ENCODE measurements at places on chromosomes 16 and 17.

GRCh38 chr17:40645943-40646342 lies 1.7 kb downstream of the SMARCE1 start:
- no peak for DNase-seq

- no peak for DNase-seq
Measured at GRCh38 chr16:70589998-70590471, 56.3 kb upstream of the IL34 start.

DNA sequence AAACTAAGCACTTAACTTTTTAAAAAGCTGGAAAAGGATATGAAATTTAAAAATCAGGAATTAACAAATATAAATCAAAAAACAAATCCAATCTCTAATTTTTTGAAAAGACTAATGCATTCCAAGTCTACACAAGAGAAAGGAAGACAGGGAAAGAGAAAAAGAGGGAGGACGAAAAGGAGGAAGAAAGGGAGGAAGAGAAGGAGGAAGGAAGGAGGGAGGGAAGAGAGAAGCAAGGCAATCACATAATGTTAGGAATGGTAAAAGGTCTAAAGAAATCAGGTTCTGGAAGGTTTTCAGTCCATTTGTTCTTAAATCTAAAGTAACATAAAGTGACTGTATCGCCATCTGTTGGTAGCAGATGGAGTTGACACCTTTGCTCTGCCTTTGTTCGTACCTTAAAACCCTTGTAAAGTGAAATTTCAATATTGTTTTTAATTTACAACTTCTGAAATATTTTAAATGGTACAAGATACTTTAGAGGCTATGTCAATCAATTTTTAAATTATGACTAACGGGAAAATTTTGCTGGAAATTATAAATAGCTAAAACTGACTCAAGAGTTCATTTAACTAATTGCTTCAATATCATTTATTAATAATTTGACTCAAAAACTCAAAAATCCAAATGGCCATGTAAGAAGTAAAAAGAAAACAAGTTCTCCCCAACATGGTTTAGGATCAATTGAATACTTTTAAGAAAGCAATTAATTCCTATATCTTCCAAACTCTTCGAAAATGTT lies 20.4 kb upstream of the CDYL2 start:
- no peak for DNase-seq

DNA sequence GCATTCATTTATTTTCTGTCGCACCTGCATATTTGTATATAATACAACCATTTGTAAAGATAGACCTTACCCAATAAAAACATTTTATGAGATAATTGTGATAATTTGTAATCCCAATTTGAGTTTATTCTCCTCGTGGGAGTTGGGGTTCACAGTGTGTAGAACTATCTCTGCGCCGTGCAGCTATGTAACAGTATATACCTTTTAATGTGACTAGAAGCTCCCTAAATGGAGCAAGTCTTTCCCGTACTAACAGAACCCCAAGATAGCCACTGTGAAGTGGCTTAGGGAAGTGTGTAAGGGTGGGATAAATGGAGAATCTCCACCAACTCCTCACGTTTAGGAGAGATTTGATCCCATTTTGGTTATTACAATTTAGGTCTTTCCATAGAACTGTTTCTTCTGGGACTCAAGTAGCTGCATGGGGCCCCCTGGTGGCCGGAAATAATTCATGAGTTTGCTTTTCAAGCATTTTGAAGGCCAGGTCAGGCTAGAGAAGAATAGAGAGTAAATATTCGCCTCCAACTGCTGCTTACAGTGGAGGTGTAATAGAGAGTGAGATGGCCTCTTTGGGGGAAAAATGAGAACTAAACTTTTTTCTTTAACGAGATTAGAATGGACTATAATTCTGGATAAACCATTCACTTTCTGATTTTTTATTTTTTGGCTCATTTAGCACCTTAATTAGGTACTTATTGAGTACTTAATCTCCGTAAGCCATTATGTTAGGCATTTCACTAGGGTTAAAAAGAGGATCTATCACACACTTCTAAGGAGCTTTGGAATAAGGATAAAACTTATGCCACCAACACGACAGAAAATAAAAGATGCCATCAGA lies 4.5 kb downstream of the TMEM100 start:
- peak; percentile 36 for DNase-seq

- DNase-seq, result no peak
Measured at GRCh38 chr16:16120044-16120381, 103.3 kb downstream of the ABCC6 start.

DNA sequence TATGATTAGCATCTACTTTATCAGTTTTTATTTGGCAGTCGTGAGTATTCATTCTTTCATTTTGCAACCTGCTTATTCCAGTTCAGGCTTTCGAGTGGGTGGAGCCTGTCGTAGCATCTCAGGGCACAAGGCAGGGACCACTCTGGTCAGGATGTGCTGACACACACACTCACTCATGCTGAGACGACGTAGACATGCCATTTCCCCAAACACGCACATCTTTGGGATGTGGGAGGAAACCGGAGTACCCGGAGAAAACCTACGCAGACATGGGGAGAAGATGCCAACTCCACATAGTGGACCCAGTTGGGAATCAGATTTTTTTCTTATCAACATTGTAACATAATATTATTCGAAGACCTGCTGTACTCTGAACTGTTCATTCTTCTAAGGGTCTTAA lies 756.5 kb upstream of the RBFOX1 start:
- no peak for DNase-seq

DNA sequence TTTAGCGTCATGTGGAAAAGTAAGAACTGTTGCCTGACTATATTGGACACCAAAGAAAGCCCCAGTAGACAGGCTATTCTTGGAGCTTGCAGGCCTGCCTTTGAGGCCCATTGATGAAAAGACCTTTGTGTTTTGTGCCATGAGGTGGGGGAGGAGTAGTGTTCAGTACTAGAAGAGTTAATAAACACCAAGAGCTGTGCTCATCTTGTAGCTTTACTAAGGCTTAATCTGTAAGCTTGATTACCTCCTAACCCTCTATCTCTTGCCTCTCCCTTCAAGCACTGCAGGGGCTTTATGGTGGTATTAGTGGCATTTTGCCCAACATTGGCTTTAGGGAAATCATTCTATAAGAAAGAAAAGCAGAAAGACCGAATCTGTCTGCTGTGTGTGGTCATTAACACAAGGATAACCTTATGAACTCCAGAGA lies 220.2 kb upstream of the TBX2 start:
- DNase-seq, result no peak

DNA sequence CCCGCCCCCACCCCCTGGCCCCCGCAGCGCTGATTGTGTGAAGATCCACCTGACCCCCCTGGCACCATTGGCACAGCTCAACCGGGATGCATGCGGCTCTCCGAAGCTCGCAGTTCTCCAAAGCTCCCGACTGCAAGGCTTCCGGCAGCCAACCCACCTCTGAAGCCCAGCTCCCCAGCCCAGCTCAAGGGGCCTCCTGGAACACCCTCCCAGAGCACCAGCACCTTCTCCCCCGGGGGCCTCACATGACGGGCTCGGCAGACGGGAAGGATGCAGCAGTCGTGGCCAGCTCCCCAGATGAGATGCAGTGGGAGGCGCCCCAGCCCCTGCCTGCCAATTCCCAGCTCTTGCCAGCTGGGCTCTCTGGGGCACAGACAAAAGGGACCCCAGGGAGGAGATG lies 215.3 kb downstream of the ZNF423 start:
- no peak for DNase-seq

GRCh38 chr16:89965447-89966225 lies 17.1 kb downstream of the DEF8 start:
- no peak for DNase-seq

DNA sequence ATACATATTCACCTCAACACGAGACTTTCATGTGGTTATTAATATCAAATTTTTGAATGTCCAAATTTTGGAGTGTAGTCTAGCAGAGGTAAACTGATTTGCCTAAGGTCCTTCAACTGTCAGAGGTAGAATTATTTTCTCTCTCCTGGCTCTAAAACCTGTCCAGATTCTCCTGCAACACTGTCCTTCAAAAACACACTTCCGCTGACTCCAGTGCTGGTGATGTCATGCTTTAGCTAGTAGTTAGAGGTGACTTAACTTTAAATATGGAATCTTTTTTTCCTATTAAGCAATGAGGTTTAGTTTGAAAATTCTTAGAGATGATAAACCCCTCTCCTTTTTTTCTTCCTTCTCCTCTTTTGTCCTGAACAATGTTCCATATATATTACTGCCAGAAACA lies 10.8 kb upstream of the CBLN1 start:
- no peak for DNase-seq

DNA sequence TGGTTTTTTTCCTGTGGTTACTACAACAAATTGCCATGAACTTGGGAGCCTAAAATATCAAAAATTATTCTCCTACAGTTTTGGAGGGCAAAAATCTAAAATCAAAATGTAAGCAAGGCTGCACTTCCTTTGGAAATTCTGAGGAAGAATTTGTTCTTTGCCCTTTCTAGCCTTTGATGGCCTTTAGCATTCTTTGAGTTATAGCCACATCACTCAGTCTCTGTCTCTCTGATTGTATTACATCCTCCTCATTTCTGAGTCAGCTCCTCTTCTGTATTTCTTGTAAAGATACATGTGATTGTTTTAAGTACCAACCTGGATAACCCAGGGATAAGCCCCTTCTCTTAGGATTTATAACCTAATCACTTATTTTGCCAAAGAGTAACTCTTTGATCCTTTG lies 282.0 kb downstream of the BCAS3 start:
- DNase-seq, result no peak

Data from caudate nucleus (tissue), 63 donors.